ENCODE measurements at places on chromosomes 1 and 21.

DNA sequence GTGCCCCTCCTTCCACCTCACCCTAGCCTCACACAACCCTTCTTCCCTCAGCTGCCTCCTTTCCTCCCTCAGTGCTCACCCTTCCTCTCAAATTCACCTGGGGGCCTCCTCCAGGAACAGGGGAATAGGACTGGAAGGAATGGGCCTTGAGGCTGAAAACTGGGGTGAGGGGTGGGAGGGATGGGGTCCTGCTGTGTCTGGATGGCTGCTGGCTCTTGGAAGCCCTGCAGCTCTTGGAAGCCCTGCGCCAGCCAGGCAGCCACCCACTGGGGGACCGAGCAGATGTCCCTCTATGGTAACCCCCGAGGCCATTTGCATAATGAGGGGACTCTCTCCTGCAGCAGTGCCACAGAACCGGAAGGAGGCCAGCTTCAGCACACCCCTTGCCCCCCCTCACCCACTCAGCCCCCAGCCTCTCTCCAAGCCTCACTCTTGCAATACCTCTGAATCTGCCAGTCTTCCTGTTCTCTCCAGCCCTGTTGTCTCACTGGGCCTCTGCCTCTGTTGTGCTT is 85.2 kb downstream of the KIRREL1 start:
- DNase-seq = no peak

- no peak for DNase-seq
These were observed 35.1 kb upstream of the SEC16B start for GRCh38 chr1:178004926-178005391.

DNA sequence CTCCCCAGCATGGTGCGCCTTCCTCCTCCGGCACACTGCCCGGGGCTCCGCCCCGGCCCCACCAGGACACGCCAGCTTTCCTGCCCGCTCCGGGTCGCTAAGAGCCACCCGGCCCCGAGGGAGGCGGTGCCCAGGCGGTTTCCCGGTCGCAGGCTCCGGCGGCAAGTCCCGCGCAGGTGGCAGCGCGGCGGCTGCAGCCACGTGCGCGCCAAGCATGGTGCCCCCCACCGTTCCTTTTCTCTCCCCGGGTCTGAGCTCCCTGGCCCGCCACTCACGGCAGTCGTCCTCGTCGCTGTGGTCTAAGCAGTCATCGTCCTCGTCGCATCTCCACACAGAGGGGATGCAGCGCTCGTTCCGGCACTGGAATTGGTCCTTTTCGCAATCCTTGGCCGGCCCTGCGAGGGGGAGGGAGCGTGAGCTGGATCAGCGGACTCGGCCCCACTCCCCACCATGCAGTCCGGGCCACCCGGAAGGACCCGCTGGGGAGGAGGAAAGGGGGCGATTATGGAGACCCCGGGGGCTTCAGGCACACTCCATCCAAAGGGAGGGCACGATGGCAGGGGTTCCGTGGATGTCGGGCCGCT is 1.2 kb downstream of the LRP8 start:
- DNase-seq = no peak

DNA sequence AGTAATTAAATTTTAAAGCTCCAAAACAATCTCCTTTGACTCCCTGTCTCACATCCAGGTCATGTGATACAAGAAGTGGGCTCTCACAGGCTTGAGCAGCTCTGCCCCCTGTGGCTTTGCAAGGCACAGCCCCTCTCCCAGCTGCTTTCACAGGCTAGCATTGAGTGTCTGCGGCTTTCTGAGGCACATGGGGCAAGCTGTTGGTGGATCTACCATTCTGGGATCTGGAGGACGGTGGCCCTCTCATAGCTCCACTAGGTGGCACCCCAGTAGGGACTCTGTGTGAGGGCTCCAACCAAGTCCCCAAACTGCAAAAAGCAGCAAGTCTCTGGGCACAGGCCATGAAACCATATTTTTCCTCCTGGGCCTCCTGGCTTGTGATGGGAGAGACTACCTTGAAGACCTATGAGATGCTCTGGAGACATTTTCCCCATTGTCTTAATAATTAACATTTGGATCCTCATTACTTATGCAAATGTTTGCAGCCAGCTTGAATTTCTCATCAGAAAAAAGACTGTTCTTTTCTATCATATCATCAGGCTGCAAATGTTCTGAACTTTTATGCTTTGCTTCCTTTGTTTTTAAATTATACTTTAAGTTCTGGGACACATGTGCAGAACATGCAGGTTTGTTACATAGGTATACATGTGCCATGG is 554.1 kb upstream of the OLFM3 start:
- DNase-seq = no peak

DNA sequence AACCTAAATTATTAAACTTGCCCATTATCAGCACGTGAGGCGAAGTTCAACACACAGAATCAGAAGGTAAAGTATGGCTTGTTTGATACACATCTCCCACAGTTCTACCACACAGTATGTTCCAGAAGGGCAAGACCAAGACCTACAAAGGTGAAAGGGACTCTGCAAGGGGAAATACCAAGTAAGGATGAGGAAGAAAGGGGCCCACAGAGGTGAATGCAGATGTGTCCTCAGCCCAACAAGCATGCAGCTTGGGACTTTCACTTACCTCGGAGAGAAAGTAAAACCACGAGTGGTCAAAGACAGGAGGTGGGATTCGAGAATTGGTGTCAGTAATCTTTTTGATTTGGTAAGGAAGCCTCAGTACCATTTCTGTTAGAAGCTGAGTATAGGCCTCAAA is 85.8 kb downstream of the UBR4 start:
- no peak for DNase-seq

All from CD4-positive, alpha-beta T cell treated with Interleukin-2 at 100 ng/mL for 4 hours (primary cell).